ENCODE measurements at places on chromosomes 3 and 15.

- DNase-seq = no peak
Measured at GRCh38 chr3:70383360-70383831, 71.0 kb upstream of the MDFIC2 start.

DNA sequence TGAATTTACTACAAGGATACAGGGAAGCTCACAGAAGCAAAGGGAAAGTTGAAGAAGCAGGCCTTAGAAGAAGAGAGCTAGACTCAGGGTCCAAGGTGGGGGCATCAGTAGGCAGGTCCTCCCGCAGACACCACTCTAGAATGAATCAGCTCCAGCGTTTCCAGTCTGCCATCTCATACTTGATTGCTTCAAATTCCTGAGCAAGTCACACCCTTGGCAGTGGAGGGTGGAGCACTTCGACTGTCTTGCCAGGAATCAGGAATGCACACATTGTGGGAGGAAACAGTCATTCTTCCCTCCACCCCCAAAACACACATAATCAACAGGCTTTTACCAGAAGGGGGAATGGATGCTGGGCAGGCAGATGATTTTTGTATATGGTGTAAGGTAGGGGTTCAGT lies 78.5 kb downstream of the CHCHD6 start:
- DNase-seq = no peak

DNA sequence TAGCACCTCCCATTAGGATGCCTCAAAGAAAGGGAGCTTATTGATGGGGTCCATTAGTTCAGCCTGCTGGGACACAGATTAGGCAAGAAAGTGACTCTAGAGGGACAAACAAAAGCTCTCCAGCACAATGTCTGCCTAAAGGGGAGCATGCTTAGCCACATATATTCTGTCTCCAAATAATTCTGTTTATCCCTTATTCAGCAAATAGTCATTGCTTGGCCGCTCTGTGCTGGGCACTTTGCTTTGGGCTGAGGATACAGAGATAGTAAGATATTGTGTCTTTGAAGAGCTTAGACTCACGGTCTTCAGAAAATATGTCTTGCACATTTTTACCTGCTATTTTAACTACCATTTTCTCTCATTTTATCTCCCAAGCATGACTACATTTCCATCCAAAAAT lies 159.8 kb downstream of the SYNPR start:
- no peak for DNase-seq

GRCh38 chr3:157261000-157261399 lies 101.1 kb upstream of the CCNL1 start:
- DNase-seq = no peak

- DNase-seq = no peak
Measured at GRCh38 chr3:4310971-4311370, 7.8 kb downstream of the SETMAR start.

DNA sequence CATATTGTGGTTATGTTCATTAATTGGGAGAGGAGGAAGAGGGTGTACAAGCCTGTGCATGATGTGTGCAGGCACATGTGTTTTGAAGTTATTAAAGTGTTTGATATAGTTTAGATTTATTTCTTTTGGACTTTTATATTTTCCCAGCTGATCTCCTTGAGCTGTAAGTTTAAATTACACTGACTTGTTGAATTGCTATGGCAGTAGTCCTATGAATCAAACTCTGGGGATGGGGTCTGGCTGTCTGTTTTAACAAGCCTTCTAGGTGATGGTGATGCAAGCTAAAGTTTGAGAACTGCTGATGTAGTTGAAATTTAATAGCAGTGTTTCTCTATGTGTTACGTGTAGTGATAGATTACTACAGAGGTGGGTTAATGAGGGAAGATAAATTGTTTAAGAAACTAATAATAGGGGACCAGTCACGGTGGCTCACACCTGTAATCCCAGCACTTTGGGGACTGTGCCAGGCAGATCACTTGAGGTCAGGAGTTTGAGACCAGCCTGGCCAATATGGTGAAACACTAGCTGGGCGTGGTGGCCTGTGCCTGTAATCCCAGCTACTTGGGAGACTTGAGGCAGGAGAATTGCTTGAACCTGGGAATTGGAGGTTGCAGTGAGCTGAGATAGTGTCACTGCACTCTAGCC lies 7.0 kb downstream of the ARIH1 start:
- DNase-seq = no peak

GRCh38 chr3:43015572-43015971 lies 36.5 kb downstream of the GASK1A start:
- DNase-seq = no peak
